ENCODE measurements at places on chromosomes 13 and 19.

DNA sequence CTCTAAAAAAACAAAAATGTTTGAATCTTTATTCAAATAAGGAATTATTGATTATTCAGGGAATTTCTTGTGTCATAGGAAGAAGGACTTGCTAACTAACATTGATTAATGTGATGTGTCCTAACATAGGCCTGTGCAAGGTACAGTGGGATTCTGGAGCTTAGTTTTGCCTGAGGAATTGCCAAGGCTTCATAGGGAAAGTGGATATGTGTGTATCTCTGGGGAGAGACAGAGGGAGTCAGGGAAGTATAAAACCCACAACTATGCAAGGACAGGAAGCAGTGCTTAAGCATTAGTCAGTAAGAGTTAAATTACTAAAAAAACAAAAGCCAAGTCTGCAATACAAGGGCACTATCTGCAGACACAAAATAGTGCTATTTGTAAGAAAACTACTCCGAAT lies 59.6 kb downstream of the WDFY2 start:
- no peak for DNase-seq

GRCh38 chr13:97432232-97432916 lies 1.6 kb upstream of the RAP2A start:
- no peak for DNase-seq

GRCh38 chr19:19438366-19439175 lies 33.1 kb downstream of the GATAD2A start:
- DNase-seq: peak; percentile 47

- DNase-seq: no peak
These were observed 11.2 kb upstream of the LYPD3 start for GRCh38 chr19:43476606-43477005.

DNA sequence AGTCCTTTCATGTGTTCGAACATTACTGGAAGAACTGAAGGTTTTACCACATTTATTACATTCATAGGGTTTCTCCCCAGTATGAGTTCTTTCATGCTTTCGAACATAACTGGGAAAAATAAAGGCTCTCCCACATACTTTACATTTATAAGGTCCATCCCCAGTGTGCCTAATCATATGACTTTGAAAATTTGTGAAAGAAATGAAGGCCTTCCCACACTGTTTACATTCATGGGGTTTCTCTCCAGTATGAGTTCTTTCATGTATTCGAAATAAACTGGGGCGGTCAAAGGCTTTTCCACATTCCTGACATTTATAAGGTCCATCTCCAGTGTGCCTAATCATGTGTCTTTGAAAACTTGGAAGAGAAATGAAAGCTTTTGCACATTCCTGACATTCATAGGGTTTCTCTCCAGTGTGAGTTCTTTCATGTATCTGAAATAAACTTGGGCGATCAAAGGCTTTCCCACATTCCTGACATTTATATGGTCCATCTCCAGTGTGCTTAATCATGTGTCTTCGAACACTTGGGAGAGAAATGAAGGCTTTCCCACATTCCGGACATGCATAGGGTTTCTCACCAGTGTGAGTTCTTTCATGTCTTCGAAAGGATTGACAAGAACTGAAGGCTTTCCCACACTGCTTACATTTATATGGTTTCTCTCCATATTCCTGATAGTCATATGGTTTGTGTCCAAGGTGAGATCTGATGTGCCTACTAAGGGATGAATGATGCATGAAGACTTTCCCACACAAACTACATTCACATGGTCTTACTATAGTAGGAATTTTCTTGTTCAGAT lies 24.0 kb downstream of the ZNF564 start:
- peak; percentile 40 for DNase-seq

- no peak for DNase-seq
These were observed 3.6 kb upstream of the ADAMTSL5 start for GRCh38 chr19:1516395-1516753.

DNA sequence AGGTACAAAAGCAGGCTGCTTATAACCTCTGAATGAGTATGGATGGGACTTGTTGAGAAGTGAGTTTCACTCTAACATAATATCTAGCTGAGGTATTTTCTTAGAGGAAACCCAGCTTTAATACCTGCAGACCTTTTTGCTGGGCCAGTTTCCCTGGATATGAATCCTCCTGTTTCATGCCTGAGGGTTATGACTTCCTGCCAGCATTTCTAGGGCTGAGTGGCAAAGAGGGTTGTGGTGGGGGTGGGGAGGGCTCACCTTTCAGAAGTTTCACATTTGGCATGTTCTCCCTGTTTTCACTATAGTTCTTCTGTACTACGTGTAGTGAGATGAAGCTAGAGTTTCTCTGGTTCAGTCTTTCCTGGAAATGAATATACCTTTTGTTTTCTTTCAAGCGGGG lies 73.7 kb downstream of the LACC1 start:
- no peak for DNase-seq

DNA sequence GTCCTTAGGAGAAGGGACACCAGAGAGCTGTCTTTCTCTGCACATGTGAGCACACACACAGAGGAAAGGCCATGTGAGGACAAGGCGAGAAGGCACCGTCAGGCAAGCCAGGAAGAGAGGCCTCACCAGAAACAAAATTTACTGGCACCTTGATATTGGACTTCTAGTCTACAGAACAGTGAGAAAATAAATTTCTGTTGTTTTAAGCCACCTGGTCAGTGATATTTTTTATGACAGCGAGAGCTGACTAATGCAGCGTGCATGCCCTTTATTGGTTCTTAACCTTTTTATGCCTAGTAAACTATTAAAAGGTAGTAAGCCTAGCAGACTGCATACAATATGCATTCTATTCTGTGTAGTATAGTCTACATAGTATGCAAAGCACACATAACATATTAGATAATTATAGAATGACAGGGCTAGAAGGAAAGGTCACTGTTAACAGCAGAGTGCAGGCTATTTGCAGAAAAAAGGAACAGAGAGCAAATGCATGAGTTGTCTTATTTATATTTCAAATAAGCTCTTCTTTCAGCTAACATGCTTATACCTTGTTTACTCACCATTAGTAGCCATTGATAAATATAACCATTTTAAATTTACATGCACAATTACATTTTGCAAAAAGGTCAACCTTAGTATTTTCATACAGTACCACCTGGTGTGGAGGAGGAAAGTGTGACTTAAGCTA lies 25.2 kb upstream of the KATNAL1 start:
- no peak for DNase-seq

DNA sequence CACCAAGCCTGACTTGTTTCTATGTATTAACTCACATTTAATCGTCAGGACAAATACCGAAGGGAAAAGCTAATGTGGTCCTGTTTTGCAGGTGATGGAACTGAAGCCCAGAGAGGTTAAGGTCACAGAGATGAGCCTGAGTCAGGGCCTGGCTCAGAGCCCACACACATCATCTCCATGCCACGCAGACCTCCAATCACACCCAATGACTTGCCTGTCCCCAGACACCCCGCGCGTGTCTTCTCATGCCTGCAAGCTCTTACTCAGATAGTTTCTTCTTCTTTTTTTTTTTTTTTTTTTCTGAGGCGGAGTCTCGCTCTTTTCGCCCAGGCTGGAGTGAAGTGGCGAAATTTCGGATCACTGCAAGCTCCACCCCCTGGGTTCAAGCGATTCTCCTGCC lies 16.4 kb downstream of the SIX5 start:
- no peak for DNase-seq

DNA sequence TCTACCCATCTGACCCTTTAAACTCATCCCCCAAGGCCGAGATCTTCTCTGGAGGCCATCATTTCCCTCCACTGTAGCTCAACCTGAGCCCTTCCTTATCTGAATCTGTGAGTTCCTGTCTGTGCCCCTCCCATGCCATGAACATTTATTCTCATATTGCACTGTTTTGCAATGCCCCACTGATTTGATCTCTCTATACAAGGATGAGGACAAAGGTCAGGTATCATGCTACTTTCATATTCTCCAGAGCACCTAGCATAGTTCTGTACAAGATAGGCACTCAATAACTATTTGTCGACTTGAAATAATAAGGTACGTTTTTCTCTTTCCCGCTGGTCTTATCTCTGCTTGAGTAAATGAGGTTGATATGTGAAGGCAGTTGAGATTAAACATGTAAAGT lies 135.5 kb downstream of the KLF5 start:
- no peak for DNase-seq

GRCh38 chr19:46806656-46807055 lies 18.3 kb upstream of the SLC1A5 start:
- peak; percentile 97 for DNase-seq

DNA sequence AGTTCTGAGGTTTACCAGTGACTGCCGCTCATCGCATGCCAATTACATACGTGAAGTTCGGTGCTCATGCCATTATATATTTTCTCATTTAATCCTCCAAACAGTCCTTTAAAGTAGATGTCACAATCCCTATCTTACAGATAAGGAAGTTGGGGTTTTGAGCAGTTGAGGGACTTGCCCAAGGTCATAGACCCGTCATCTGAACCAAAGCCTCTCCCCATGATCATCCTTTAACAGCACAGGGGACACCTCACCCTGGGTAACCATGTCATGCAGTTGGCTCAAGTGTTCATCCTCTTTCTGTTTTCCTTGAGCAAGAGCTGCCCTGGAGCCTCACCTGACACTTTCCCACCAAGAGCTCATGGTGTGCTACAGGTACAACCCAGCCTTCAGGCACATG lies 69.1 kb downstream of the HSPH1 start:
- DNase-seq: peak; percentile 13

DNA sequence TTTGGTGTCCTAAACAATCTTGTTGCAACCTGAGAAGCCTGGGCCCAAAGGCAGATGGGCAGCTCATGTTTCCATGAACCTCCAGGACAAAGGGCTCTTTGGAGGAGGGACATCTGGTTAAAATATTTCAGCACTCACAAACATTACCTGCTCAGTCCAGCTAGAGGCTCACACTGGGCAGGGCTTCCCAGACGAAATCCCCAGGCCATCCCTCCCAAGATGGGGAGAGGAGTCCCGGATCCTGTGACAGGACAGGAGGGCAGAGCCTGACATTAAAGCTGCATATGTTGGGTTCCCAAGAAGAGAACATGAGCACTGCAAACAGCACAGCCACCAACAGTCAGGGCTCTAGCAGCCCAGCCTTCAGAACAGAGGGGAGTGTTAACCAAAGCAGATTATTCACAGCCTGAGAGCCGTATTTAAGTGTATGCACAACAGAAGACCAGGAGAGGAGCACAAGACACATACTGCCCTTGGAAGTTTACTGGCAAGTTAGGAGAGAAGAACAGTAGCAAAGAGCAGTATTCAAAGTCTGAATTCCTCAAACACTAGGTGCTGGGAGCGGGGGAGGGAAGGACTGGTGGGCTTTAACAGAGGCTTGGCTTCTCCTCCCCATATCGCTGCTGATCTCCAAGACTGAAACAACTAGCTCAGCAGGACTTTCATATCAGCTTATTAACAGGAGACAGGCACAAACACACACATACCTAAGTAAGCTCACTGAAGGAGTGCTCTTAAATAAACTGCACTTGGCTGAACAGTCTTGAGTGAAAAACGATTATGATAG lies 12.3 kb downstream of the ATP7B start:
- DNase-seq: no peak

DNA sequence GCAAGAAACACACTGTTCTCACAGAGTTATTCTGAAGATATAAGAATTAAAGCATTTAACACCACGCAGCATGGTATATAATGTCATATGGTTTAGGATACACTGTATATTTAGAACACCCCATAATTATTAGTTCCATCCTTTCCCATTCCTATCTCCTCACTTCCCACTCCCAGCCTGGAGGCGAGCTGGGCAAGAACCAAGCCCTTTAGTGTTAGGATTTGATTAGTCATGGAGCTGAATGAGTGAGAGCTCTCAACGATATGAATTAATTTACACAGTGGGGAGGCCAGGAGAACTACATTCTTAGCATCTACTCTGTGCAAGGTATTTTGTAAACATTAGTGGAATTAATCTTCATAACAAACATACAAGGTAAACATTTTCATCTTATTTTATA lies 934.3 kb downstream of the DIAPH3 start:
- DNase-seq: no peak

GRCh38 chr19:51086153-51086850 lies 3.6 kb upstream of the KLK14 start:
- no peak for DNase-seq

- DNase-seq: peak; percentile 88
These were observed 16.6 kb downstream of the DDX39A start for GRCh38 chr19:14402332-14403144.

- peak; percentile 92 for DNase-seq
These were observed 18.4 kb upstream of the MYADM start for GRCh38 chr19:53849237-53849676.

- no peak for DNase-seq
These were observed 13.9 kb downstream of the RABAC1 start for GRCh38 chr19:41945135-41945766.

DNA sequence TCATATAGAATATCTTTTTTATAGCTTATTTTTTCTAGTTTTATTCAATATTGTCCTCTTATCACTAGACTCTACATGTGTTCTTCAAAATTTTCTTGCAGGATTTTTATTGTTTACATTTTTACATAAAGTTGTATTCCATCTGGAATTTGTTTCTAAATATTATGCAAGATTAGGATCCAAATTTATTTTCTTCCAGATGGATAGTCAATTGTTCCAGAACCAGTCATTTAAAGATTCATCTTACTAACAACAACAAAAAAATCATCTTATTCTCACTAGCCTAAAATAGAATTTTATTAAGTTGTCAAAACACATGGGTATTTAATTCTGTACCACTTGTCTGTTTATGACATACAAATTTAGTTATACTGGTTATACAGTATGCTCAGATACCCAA lies 390.4 kb upstream of the GPC6 start:
- DNase-seq: no peak

DNA sequence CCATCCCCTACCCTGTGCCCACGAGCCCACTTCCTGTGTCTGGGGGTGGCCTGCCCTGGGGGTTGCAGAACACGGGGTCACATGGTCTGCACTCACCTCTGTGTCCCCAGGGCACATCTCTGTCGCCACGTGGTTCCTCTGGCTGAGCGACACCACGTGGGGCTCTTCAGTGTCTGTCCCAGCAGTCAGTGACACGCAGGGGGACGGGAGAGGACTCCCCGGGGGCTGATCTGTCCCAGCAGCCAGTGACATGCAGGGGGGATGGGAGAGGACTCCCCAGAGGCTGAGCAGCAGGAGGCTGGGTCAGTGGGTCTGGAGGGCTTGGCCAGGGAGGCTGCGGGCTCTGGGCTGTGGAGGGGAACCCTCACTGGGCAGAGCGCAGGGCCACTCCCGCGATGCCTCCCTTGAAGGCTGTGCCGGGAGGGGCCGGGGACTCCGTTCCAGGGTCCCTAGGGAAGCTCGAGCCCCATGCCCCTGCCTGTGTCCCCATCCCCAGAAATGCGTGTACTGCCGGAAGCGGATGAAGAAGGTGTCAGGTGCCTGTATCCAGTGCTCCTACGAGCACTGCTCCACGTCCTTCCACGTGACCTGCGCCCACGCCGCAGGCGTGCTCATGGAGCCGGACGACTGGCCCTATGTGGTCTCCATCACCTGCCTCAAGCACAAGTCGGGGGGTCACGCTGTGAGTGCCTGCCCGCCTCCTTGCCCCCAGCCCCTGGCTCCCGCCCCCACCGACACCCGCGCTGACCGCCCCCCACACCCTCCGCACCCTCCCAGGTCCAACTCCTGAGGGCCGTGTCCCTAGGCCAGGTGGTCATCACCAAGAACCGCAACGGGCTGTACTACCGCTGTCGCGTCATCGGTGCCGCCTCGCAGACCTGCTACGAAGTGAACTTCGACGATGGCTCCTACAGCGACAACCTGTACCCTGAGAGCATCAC lies 174.8 kb downstream of the KDM4B start:
- DNase-seq: no peak

Data from inflammatory macrophage (primary cell).